ENCODE measurements at places on chromosomes 6 and 20.
A peak's percentile ranks its signal among the peaks of the same experiment; 100 is the strongest.

DNA sequence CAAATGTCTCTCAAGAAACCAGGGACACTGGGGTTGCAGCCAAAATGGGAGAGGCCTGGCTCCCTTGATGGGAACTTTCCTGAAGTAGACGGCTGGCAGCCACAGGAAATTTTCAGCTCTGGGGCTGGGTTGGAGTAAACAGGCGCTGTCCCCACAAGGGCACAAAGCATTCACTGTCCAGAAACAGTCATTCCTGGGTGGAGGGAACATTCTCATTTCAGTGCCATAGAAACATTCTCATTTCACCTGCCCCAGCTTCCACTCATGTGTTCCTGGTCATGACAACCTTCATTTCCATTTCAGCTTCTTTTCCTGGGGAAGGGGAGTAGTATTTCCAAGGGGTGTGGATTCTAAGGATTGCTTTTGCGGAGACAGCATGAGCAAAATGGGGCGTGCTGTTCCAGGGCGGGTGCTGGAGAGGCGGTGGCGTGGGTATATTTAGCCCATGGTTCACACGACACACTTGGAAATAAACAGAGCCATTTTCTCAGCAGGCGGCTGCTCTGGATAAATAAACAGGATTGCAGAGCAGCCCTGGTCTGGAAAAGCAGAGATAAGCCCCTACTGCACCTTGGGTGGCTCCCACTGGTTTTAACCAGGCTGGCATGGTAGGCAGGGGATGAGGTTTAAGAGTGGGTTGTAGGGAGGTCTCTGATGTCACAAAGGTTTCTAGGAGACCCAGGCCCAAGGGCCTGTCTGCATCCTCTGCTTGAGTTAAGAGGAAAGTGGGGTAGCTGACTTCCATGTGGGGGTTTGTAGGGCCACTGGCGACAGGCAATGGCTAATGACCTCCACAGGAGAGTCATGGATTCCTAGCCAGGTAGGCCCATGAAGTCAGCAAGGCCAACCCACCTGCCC, 32.9 kb downstream of the COX4I2 start:
- peak; percentile 62 for DNase-seq

- DNase-seq = peak; percentile 6
Measured at GRCh38 chr20:37640600-37641561, 52.9 kb upstream of the CTNNBL1 start.

- DNase-seq = no peak
Measured at GRCh38 chr6:89589297-89590025, 49.1 kb downstream of the LYRM2 start.

- DNase-seq = peak; percentile 71
Measured at GRCh38 chr20:57038608-57039440, 227.6 kb downstream of the BMP7 start.

DNA sequence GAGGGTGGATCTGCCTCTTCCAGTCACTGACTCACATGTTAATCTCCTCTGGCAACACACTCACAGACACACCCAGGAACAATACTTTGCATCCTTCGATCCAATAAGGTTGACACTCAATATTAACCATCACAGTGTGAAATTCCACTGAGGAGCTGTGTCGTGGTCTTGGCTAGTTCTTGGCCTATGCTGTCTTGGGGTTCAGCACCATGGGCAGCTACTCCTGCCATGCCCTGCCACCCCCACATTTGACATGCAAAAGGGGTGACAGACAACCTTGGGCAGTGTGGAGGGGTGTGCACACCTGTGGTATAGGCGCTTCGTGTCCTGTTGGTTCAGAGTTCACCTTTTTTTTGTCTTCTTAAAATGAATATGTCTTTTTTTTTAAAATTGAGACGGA, 25.8 kb downstream of the ANKRD6 start:
- DNase-seq = no peak

- DNase-seq = peak; percentile 94
Measured at GRCh38 chr6:31271641-31272357, at the start of gene HLA-C. Gene HLA-C, minus strand, starts transcription at chr6:31272092. Its CDS starts 21 bp downstream, at chr6:31272071.

- no peak for DNase-seq
Measured at GRCh38 chr6:121201105-121201504, 133.2 kb downstream of the TBC1D32 start.

DNA sequence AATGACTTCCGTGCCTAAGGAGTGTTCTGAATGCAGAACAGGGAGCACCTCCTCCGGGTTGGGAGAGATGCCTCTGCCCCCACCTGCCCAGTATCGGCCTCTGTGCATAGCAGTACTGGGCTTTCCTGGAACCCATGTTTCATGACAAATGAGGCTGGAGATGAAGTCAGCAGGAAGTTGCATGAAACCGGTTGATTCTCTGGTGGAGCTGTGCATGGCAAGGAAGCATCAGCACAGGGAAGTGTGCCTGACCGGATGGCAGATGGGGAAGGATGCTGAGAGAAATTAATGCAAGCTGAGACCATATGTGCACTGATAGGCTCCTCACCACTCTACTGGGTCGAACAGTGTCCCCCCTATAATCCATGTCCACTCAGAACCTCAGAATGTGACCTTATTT, 155.5 kb downstream of the CDH26 start:
- no peak for DNase-seq

GRCh38 chr6:14002176-14002947, 77.6 kb downstream of the RNF182 start:
- no peak for DNase-seq

DNA sequence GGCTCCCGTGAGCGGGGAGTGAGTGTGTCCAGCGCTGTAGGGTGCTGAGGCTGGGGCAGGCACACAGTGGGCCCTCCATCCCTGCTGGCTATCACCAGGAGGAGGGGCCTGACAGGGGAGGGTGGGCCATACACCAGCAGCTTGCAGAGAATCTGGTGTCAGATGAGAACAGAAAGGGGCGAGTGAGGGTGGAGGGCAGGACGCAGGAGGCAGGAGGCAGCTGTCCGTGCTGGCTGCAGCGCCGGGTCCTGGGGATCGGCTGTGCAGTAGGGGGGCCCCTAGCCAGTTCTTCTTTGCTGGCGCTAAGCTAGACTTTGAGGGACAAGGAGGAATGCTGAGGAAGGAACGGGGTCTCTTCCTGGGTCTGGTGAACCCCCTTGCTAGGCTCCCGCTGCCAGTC, 1.6 kb upstream of the CABLES2 start:
- DNase-seq = no peak

GRCh38 chr6:137111296-137112066, 62.0 kb downstream of the IL22RA2 start:
- no peak for DNase-seq

DNA sequence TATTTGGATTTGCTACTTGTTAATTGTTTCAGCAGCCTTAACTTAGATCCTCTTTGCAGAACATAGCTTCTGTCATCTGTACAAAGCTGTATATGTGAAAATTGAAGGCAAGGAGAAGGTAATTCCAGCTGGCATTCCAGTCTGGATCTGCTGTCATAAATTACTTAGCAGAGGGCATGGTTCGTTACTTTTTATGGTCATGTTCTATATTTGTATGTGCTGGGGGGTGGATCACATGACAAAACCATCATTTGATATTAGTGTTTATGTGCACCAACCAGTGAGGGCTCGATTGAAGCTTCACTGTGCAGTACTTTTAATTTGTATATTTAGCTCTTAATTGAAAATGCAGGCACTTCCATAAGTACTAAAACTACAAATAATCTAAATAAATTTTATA, 80.2 kb downstream of the CAP2 start:
- DNase-seq = no peak

DNA sequence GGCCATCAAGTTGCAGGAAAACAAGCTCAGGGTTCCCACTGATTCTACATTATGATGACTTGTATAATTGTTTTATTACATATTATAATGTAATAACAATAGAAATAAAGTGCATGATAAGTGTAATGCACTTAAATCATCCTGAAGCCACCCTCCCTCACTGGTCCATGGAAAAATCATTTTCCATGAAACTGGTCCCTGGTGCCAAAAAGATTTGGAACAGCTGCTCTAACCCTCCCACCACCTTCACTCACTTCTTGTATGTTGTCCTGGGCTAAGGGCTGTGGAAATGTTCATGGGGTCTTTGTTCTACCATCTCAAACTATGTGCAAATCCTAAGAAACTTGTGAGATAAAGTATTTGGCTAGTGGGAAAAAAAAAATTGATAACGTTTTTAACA, 133.8 kb downstream of the LRRC1 start:
- DNase-seq = no peak

DNA sequence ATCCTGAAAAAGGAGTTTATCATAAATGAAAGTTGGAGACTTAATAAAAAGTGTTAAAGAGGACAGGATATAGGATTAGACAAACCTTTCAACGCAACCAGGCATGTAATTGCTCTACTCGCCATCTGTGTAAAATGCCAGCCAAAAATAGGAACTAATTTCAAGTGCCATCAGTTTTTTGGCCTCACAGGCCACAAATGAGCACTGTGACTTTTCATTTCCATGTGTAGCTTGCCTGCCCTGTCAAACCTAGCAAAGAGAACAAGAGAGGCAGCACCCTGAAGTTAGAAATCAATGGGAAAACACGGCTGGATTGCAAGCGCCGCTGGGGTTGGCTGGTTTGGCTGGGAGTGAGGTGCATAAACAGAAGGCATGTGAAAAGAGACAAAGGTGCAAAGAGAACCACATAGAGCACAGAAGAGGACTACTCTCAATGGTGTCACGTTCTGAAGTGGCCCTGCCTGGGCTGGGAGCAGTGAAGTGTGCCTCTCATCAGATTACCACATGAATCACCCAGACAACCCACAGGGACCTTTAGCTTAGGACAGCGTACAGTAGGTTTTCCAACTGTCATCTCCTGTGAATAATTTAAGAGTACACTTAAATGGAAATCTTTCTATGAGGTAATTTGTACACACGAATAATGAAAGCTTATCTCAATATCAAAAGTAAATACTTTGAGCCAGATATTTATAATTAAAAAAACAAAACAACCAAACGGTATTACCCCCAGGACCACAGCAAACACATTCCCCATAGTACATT, 78.0 kb upstream of the NHSL1 start:
- DNase-seq = no peak

- no peak for DNase-seq
Measured at GRCh38 chr6:43005844-43006243, 7.9 kb downstream of the MEA1 start.

GRCh38 chr6:141734071-141734840, 398.5 kb upstream of the GJE1 start:
- no peak for DNase-seq

DNA sequence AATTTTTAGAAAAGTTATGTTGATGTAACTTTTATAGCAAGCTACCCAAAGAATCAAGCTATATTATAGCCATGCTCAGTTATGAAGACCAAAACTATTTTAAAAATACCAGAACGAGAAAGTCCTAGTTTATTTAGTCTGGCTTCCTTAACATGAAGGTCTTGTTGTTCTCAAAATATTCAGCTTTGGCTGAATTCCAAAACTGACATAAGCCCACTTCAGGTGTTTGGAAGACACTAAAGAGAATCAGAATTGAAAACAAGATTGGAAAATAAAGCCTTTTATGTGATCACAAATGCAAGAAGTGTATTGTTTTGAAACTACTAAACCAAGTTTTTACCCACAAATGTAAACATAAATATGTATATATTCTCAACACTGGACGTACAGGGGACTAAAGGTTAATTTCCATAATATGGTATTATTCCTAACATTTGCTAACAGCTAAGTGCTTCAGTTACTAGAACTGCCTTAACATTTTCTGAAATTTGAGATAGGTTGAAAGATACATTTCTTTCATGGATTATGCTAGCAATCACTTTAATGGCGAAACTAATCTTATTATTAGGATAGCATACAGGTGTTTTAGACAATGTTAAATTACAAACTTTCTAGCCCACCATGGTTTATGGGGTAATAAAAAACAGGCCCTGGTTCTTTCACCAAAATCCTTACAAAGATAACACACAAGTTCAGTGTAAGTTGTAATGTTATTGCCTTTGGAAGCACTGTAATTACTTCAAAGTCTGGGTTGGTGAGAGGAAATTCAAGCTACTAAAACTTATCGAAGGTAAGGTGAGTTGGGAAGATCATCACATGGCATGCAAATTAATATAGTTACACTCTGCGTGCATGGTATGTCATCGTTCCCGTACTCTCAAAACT, 1.6 kb downstream of the MAP3K5 start:
- no peak for DNase-seq

- no peak for DNase-seq
Measured at GRCh38 chr6:43532201-43532600, 15.3 kb downstream of the POLR1C start.

DNA sequence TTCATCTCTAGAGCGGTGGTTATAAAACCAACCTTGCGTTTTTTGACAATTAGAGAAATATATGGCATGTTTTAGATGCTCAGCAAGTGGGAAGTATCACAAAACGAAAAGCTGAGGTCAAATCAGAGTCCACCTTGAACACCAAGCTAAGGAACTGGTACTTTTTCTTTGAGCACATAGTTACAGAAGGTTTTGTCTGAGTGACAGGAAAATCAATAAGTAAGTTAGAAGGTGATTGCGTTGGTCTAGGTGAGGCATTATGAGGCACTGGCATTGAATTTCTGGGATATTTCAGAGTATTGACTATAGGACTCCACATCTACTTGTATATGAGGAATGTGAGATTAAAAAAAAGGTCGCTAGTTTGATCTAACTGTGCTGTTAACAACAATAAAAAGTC, 597 bp upstream of the HINT3 start:
- no peak for DNase-seq

GRCh38 chr6:344816-345340, 46.7 kb upstream of the IRF4 start:
- DNase-seq = no peak

DNA sequence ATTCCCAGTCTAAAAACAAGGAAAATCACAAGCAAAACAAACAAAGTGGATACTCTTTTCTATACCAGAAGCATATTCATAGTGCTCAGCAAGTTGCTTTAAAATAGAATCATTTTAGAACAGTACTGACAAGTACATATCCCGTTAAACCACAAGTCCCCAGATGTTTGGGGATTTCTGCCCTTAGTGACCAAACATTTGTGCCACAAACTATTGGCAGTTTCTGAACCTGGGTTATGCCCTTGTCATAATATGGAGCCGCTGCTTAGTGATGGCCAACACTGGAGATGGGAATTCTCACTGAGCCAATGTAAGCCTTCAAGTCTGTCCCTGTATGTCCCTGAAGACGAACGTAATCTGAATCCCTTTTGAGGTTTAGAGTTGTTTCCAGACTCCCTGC, 436.7 kb upstream of the JAG1 start:
- DNase-seq = no peak

- DNase-seq = no peak
Measured at GRCh38 chr6:75424618-75425548, 68.7 kb downstream of the FILIP1 start.

GRCh38 chr6:10314163-10314955, 100.5 kb downstream of the TFAP2A start:
- DNase-seq = no peak

GRCh38 chr6:44009425-44010321, 117.6 kb downstream of the MRPL14 start:
- DNase-seq = no peak

DNA sequence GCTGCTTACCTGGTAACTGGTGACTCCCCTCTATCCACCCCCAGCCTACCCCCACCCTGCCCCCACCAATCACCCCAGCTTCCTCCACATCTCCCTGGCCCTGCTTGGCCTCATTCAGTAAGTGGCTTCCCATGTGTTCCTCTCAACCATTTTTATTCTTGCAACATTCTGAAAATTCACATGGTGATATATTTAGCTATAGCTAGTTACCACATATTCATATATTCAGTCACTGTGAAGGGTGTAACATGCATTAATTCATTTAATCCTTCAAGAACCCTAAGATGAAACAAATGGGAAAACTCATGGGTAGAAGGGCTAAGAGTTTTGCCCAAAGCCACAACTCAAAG, 95.4 kb upstream of the CEP85L start:
- no peak for DNase-seq
